ENCODE measurements at places on chromosomes 2 and 18.

DNA sequence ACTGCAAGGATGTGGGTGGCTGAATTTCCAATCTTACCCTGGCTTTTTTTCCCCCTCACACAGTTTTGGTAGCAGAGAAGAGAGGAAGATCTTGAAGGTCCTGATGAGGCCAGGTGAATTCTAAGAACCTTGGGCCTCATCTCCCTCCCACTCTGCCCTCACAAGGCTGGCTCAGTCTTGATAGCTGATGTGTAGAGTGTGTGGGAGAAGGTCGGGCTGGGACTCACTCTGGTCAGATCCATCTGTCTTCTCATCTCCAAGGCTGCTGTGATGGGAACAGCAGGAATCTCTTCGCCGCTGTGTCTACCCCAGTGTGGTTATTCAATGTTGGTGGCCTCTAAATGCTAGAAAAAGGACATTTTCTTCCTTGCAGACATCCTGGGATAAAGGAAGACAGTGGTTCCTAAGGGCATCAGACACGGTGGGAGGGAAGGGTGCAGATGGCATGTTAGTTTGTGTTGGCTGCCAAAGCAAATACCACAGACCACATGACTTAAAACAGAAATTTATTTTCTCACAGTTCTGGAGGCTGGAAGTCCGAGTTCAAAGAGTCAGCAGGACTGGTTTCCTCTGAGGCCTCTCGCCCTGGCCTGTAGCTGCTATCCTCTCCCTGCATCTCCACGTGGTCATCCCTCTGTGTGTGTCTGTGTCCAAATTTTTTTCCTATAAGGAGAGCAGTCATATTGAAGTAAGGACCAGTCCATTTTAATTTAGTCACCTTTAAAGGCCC, 37.6 kb upstream of the MGAT4A start:
- peak; percentile 37 for DNase-seq

DNA sequence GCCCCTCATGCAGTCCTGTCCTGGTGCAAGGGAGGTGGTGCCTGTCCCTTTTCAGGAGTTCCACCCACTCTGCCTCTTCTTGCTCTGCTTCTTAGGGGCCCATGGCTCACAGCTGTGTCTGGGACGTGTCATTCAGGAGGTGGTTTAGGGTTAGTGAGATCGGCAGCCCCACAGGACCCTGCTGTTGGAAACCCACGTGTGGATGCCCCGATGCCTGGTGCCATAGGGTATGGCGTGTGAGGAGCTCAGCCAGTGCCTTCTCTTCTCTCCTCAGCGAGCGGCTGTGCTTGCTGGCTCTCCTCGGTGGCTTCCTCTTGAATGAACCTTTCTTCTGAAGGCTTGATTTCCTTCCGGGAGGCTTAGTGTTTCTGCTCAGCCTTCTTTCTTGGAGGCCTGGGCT, 55.2 kb downstream of the LDLRAD4 start:
- no peak for DNase-seq

DNA sequence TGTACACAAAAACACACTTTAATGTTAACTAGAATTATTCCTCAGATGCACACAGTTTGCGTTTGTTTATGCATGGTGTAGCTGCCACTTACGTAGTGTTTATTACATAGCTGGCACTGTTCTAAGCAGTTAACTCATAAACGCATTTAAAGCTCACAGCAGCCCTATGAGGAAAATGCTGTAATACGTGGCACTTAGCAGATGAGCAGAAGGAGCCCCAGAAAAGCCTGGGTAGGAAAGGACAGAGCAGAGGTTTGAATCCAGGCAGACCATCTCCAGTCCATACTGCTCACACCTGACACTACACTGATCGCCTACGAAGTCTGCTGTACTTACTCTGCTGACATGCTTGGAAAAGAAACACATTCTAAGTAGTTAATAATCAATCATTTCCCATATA, 66.6 kb downstream of the BCL2 start:
- DNase-seq = no peak

GRCh38 chr2:206276169-206276942, 1.9 kb downstream of the ZDBF2 start:
- no peak for DNase-seq

- DNase-seq = no peak
These were observed 116.6 kb downstream of the PRPF40A start for GRCh38 chr2:152600697-152601096.

DNA sequence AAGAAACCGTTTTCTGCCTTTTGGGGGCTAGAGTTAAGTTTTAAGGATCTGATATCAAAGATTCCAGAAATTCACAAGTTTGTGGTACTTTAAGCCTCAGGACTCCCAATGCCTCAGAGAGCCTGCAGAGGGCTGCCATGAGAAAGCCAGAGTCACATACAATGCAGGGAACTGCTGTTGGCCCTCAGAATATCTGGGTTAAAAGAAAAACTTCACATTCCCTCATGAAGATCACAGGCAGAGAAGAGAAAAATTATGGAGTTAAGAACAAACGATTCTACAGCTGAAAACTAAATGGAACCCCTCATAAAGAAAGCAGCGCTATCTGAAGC, 39.5 kb downstream of the HDAC4 start:
- no peak for DNase-seq

- peak; percentile 1 for DNase-seq
These were observed 198.6 kb downstream of the CAMKMT start for GRCh38 chr2:44560352-44560751.

GRCh38 chr2:99340669-99341236, 3.6 kb downstream of the EIF5B start:
- no peak for DNase-seq

- DNase-seq = peak; percentile 50
These were observed 1.3 kb downstream of the LRRTM1 start for GRCh38 chr2:80303006-80303908.

DNA sequence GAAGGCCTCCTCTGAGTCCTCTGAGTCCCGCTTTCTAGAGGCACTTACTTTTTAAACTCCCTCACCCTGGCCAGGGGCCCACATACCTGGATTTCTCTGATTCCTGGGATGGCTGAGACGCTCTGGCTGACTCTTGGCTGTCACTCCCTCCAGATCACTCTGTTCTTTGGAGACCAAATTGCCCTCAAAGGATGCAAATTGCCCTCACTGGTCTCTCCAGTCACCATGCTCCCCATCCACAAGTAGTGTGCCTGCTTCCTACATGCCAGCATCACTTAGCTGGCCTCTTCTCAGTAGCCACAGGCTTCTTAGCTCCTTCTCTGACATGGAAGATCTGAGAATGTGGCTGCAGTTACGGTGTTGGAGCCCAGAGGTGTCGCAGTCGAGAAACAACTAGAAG, 41.3 kb upstream of the CCDC68 start:
- no peak for DNase-seq

GRCh38 chr2:6831229-6831628, 34.5 kb downstream of the CMPK2 start:
- peak; percentile 48 for DNase-seq

DNA sequence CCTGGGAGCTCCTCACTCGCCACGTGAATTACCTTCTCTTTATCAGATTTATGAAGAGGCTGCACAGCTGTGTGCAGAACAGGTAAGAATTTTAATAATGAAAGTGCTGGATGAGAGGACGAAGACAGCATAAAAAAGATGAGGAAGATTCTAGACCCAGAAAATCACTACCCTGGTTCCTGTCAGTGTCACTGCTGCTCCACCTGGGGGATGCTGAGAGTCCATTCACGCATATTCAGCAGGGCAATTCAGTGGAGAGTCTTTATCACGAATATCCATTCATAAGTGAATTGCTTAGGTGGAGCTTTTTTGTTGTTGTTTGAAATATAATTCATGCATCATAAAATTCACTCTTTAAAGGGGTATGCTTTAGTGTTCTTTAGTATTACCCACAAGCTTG, 52.0 kb downstream of the MRPL33 start:
- DNase-seq = no peak

GRCh38 chr2:19329445-19329844, 29.0 kb downstream of the OSR1 start:
- DNase-seq = no peak

- peak; percentile 75 for DNase-seq
These were observed 1.1 kb upstream of the NAPG start for GRCh38 chr18:10524507-10525370.

DNA sequence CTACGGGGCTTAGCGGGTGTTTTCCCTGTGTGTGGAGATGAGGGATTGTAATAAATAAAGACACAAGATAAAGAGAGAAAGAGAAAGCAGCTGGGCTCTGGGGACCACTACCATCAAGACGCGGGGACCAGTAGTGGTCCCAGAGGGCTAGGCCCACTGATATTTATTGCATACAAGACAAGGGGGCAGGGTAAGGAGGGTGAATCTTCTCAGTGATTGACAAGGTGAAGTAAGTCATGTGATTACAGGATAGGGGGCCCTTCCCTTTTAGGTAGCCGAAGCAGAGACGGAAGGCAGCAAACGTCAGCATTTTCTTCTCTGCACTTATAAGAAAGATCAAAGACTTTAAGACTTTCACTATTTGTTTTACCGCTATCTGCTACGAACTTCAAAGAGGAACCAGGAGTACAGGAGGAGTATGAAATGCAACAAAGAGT, 4.5 kb upstream of the GAL3ST2 start:
- peak; percentile 39 for DNase-seq

DNA sequence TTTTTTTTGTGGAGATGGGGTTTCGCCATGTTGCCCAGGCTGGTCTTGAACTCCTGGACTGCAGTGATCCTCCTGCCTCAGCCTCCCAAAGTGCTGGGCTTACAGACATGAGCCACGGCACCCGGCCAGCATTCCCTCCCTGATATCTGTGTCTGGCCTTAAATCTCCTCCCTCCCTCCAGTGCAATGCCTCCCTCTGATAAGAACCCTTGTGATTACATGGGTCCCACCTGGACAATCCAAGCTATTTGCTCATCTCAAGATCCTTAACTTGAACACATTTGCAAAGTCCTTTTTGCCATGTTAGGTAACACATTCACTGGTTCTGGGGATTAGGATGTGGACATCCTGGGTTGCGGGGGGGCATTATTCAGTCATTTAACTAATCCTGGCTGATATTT, 40.5 kb upstream of the CREB1 start:
- no peak for DNase-seq

- DNase-seq = no peak
These were observed 91.3 kb upstream of the ITGB6 start for GRCh38 chr2:160291382-160291781.

GRCh38 chr2:6754419-6754818, 111.3 kb downstream of the CMPK2 start:
- no peak for DNase-seq

- DNase-seq = peak; percentile 54
These were observed 114.3 kb downstream of the SPP2 start for GRCh38 chr2:234164493-234165413.

GRCh38 chr2:72013726-72014125, 133.9 kb downstream of the CYP26B1 start:
- no peak for DNase-seq

GRCh38 chr2:111946294-111947114, 48.1 kb downstream of the MERTK start:
- DNase-seq = no peak
